ENCODE measurements at places on chromosomes 7 and 10.

GRCh38 chr7:151168787-151169162 lies 1.3 kb upstream of the GBX1 start:
- no peak for DNase-seq

DNA sequence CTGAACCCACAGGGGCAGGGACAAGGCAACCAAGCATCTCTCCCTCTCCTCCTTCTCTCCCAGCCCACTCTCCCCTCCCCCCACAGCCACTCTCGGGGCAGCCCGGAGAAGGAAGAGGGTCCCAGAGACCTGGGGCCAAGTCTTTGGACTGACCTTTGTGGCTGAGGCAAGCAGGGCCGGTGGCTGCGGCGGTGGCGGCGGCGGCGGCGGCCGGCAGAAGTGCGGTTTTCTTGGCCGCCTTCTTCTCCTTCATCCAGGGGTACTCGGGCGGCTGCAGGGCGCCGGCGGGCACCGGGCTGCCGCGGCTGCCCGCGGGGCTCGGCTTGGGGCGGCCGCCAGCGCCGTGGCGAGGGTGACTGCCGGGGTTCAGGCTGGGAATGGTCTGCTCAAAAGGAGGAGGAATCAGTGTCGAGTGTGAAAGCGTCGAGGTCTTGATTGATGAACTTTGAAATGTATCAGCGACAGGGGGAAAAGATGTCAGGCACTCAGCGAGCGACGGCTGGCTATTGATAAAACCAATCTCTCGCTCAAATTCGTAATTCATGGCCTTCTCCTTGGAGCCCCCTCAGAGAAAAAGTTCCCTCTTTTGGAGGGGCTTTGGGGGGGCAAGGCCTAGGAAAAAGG lies 414 bp downstream of the HOXA2 start:
- DNase-seq = no peak

GRCh38 chr7:158398750-158399149 lies 188.9 kb downstream of the PTPRN2 start:
- no peak for DNase-seq

GRCh38 chr7:41762641-41763040 lies 59.8 kb upstream of the INHBA start:
- DNase-seq = no peak

- DNase-seq = peak; percentile 31
Measured at GRCh38 chr7:27520815-27521790, 141.6 kb downstream of the HIBADH start.

GRCh38 chr10:78866731-78867554 lies 201.8 kb upstream of the ZMIZ1 start:
- DNase-seq = no peak

GRCh38 chr10:34768261-34768971 lies 46.7 kb downstream of the PARD3 start:
- no peak for DNase-seq

GRCh38 chr10:8758029-8758428 lies 703.5 kb downstream of the GATA3 start:
- no peak for DNase-seq

- no peak for DNase-seq
Measured at GRCh38 chr10:66929375-66929774, 3.5 kb downstream of the LRRTM3 start.

DNA sequence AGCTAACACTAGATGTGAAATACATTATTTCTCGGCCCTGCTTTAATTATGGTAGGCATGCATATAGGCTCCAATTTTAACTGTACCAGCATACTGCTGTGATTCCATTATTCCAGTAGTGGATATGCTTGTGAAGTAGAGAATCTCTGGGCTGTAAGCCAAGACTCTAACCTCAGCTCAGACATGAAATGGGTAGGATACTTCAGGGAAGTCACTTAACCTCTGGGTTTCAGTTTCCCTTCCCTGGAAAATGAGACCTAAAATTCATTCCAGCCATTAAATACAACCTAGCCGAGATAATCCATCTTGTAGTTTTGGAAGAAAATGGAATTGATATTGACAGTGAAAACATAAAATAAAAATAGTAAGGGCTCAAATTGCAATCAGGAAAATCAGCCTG lies 59.6 kb upstream of the TRIL start:
- DNase-seq = peak; percentile 26

- DNase-seq = no peak
Measured at GRCh38 chr10:79176052-79176501, 107.3 kb downstream of the ZMIZ1 start.

DNA sequence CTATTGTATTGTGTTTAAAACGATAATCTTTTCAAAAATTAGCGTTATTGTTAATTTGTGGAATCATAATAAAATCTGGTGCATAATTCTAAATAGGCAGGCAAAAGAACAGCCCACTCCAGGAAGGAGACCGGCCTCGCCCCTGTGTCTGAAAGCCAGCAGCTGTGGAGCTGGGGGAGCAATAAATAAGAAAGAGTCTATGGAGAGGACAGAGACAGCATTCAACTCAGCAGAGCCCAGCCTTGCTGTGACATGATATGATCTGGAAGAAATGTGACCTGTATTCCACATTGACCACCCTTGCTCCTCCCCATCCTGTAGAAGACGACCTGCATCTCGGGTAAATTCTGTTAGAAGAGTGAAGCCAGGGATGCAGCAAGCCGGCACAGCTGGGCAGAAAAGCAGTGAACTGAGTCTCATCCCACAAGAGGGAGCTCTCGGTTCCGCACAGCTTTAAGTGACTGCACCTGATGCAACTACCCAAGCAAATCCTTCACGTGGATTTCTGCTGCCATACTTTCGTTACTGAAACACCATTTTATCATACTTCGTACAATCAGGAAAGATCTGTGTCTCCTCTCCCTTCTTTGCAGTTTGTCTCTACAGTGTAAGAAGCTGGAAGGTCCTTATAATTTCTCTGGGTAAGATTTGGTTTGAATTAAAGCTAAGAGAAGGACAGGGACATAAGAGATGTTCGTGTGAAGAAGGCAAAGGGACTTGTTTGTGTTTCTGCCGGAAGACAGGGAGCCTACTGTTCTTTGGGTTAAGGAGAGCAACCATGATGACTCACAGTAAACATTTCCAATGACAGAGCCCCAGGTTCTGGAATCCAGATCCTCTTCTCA lies 427.1 kb downstream of the GPAM start:
- no peak for DNase-seq

DNA sequence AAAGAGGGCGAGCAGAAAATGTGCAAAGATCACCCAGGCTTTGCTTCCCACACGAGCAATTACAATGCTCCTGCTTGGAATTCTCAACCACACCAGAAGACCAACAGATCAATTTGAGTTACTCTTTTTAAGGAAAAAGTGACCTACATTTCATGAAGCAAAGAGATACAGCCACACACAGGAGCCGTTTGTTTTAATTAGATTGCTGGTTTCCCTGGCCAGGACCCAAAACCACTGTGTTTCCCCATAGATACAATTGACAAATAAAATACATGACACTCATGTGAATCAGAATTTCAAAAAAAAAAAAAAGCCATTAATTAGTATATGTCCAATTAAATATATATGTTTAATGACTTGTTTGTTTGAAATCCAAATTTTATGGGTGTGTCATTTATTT lies 458.3 kb downstream of the PLXDC2 start:
- DNase-seq = no peak

- DNase-seq = no peak
Measured at GRCh38 chr10:67098461-67098860, 172.6 kb downstream of the LRRTM3 start.

DNA sequence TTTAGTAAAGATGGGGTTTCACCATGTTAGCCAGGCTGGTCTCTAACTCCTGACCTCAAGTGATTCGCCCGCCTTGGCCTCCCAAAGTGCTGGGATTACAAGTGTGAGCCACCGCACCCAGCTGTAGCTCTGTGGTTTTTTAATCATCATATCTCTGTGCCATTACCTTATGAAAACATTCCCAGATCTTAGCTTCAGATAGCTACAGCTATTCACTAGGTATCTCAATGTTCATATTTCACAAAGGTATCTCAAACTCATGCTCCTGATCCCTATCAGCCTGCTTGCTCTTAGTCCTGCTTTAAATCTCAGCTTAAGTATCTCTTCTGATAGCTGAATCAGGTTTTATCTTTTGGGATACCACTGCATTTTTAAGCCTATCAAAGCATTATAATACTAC lies 74.8 kb downstream of the CDK13 start:
- DNase-seq = no peak

DNA sequence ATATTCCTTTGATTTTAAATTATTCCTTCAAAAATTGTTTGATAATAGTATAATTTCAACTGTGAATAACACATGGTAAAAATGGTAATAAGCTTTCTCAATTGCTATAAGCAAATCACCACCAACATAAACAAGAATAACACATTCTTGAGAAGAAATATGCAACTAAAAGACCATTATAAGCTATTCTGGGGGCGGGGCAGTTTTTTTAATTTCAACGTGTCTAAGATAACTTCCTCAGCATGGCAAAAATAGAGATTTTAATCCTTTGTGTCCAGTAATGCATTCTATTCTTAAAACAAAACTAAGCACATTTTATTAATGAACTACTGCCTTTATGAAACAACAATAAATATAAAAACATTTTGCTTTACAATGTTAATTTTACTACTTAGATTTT lies 1.5 kb downstream of the DNAJC12 start:
- DNase-seq = no peak

- no peak for DNase-seq
Measured at GRCh38 chr7:148014541-148014940, 576.0 kb upstream of the C7orf33 start.

GRCh38 chr10:16854623-16855022 lies 37.4 kb upstream of the RSU1 start:
- no peak for DNase-seq

GRCh38 chr10:104795411-104795810 lies 154.3 kb downstream of the SORCS3 start:
- DNase-seq = no peak

GRCh38 chr10:84497978-84498377 lies 169.6 kb downstream of the CCSER2 start:
- no peak for DNase-seq

GRCh38 chr7:17147409-17147808 lies 151.0 kb upstream of the AHR start:
- no peak for DNase-seq

DNA sequence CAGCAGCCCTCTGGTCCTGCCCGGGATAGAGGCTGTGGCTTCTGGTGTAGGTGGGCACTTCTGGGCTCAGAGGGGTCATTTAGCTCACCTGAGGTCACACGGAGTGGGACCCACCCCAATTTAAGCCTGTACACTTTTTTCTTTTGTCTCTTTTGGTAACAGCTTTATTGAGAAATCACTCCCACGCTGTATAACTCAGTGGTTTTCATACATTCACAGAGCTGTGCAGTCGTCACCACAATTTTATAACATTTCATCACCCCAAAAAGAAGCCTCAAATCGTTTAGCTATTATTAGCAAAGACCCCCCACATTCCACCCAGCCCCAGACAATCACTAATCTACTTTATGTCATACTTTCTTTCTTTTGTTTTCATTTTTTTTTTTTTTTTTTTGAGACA lies 62.3 kb downstream of the LHPP start:
- no peak for DNase-seq

Data from AG04449 (cell line).